ENCODE measurements at places on chromosomes 5 and 9. TPM values are rescaled to one million over a fixed set of nuclear protein-coding genes. Genes with fewer than 3 reads are reported as not detected.
A peak's percentile ranks its signal among the peaks of the same experiment; 100 is the strongest.

DNA sequence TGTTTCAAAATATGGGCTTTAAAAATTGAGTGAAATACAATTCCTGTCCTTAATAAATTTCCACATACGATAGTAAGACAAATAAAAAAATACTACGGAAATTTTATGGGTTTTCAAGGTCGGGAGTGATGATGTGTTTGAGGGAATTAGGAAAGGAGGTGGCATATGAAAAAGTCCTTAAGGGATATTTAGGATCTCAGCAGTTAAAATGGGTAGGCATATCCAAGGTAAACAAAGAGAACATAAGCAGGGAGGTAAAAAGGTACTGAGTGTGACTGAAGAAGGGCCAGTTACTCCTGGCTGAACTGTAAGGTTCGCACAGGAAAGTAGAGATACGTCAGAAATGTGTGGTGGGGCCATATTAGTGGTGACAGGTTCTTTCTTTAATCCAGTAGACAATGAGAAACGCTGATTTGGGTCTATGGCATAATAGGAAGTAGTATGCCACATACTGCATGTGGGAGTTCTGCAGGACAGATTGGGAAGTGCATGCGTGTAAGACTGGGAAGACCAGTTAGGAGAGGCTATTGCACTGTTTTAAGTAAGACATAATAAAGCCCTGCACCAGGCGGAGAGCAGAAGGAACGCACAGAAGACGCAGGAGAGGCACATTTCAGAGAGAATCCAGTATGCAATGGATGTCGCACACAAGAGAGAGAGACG, 937 bp upstream of the HMGCR start:
- peak; percentile 51 for DNase-seq

DNA sequence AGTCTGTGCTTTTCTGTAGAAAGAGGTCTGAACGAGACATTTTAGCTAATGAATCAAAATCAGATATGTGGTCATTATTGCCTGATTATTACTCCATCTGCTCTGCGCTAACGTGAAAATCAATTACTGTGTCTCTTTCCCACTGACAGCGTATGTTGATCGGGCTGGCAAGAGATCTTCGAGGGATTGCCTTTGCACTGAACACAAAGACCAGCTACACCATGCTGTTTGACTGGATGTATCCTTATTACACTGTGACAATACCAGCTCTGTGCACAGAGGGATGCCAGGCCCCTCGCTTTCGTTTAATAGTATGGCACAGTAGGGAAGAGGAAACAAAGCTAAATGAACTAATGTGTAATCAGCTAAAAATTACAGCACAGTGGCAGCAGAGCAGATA, 103.7 kb upstream of the TLX3 start:
- no peak for DNase-seq

- DNase-seq: peak; percentile 11
These were observed 16.1 kb upstream of the AHRR start for GRCh38 chr5:305459-305858.

- no peak for DNase-seq
These were observed 37.8 kb downstream of the CWC27 start for GRCh38 chr5:64806537-64806936.

DNA sequence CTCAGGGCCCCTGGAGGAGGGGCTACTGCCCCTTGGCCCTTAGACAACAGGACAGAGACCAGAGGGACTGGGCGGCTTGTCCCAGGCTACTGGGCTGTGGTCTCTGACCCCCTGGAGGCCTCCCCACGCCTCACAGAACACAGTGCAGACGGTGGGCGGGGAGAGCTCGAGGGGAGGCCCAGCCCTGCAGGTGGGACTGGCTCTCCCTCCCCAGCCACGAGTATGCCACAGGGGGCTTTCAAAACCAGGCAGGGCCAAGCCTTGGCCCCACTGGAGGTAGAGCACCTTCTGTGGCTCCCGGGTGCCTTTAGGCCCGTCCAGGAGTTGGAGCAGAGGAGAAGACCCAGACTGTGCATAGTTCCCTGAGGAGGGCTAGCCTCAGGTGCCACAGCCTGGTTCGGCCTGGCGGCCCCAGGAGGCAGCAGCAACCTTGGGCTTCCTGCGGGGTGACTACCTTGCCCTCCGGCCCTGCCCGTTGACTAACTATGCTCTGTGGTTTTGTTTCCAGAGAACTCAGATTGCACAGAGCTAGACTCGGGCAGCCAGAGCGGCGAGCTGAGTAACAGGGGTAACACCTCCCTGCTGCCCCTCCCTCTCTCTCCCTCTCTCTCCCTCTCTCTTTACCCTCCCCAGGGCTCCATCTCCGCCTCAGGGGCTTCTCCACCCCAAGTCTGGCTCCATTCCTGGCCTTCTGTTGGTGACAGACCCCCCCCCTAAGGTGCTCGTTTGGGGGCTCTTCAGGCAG, 15.5 kb downstream of the CARD19 start:
- DNase-seq: no peak

GRCh38 chr5:54309276-54309675, 1.1 kb downstream of the ARL15 start:
- DNase-seq: no peak

DNA sequence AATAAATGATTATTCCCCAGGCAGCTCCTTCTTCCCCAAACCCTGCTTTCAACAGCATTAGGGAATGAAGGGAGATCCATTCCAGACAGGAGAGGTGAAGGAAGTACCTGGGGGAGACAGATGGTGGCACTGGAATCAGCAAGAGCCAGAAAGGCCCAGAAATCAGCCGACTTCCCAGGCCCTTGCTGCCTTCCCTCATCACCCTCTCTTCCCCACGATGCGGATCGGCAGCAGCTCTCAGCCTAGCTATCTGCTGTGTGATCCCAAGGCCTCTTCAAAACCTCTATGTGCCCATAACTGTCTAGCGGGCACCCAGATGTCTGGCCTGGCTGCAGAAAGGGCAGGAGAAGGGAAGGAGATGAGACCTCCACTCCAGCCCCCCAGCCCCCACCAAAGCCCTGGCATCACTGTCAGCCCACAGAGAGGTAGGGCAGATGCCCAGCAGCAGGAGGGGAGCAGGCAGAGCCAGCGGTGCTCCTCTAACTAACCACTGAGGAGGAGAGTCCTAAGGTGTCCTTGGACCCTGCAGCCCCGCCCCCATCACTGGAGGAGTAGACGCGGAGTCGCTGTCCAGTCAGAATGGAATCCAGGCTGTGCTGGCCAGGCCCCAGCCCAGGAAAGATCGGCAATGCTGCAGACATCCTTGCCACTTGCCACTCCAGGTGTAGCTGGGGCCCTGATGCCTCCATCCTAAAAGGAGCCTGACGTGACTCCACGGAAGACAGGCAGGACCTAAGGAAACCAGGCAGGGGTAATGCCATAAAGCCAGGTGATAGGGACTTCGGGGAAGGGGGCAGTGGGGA, 12.7 kb downstream of the CNTFR start:
- DNase-seq: no peak

- no peak for DNase-seq
These were observed 453.3 kb downstream of the KDM4C start for GRCh38 chr9:7210854-7211637.

DNA sequence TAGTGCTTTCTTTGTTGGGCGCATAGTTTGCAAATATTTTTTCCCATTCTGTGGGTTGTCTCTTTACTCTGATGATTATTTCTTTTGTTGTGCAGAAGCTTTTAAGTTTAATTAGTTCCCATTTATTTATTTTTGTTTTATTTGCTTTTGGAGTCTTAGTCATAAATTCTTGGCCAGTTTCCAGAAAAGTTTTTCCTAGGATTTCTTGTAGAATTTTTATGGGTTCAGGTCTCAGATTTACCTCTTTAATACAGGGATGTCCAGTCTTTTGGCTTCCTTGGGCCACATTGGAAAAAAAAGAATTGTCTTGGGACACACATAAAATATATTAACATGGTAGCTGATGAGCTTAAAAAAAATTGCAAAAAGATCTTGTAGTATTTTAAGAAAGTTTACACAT, 122.0 kb downstream of the WDR70 start:
- DNase-seq: no peak

- DNase-seq: no peak
These were observed 439.9 kb downstream of the BRINP1 start for GRCh38 chr9:118929287-118929686.

- no peak for DNase-seq
These were observed 107.5 kb downstream of the NDFIP1 start for GRCh38 chr5:142215915-142216681.

GRCh38 chr9:88053856-88054501, 79.6 kb upstream of the CDK20 start:
- no peak for DNase-seq

GRCh38 chr5:179314606-179315355, 30.5 kb downstream of the ADAMTS2 start:
- no peak for DNase-seq

GRCh38 chr9:107299437-107299836, 16.4 kb downstream of the RAD23B start:
- DNase-seq: no peak

- no peak for DNase-seq
These were observed 50.3 kb downstream of the MAN2A1 start for GRCh38 chr5:109739741-109740728.

GRCh38 chr5:669111-669841, 23.9 kb downstream of the TPPP start:
- DNase-seq: no peak

GRCh38 chr9:110890416-110890815, 147.9 kb downstream of the LPAR1 start:
- DNase-seq: no peak

DNA sequence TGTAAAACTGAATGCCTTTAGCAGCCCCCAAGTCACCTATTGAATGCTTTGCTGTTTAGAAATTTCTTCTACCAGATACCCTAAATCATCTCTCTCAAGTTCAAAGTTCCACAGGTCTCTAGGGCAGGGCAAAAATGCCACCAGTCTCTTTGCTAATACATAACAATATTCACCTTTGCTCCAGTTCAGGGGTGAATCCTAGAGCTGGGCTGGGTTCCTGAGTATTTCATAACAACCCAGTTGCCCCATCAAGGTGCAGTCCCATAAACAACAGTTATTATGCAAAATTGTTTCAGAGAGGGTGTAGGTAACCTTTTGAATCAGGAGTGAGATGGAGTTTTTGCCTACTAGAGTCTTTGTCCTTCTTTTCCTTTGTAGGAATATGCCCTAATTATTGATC, 19.0 kb upstream of the C1QTNF3 start:
- no peak for DNase-seq

DNA sequence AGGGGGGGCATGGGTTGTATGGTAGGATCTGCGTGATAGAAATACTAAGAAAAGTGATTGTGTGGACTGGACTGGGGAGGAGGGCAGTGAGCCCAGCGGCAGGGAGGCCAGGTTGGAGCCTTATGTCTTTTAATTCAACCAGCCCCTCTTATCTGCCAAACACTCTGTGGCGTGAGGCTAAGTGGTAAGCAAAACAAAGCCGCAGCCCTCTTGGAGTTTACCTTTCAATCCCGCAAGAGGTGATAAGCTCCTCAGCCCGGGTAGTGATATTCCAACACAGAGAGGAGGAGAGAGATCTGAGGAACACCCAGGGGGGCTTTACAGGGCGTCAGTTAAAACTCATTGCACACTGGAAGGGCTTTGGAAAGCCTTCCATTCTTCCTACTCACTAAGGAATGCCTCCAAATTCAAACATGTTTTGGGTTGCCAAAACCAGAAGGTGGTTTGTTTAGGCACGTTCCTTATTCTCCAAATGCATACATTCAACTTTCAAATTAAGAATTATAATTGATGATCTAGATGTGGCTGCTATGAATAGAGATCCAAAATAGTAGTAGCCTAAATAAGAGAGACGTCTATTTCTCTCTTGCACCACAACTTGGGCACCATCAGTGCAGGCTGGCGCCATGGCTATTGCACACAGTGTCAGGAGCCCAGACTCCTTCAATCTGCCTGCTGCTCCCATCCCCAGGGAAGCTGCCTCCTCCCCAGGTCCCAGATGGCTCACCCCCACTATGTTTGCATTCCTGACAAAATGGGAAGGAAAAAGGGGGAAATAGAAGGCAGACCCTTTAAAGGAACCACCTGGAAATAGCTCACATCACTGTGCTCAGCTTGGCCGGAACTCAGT, 75.1 kb upstream of the FSTL4 start:
- DNase-seq: no peak

DNA sequence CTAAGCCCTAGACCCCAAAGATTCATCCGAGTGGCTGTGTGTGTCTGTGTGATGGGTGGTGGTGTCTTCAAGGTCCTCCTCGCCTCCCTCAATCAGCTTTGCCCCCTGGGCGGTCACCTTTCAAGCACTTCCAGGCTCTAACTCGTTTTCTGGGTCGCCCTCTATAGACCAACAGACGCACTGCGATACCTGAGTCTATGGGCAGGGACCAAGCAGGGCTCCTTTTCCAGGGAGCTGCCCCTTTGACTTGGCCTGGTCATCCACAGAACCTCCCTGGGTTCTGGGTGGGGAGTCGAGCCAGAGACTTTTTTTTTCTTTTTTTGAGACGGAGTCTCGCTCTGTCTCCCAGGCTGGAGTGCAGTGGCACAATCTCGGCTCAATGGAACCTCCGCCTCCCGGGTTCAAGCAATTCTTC, 1.1 kb downstream of the SLC27A4 start:
- DNase-seq: peak; percentile 55

- DNase-seq: no peak
These were observed 99.3 kb upstream of the LHFPL2 start for GRCh38 chr5:78747705-78748359.

DNA sequence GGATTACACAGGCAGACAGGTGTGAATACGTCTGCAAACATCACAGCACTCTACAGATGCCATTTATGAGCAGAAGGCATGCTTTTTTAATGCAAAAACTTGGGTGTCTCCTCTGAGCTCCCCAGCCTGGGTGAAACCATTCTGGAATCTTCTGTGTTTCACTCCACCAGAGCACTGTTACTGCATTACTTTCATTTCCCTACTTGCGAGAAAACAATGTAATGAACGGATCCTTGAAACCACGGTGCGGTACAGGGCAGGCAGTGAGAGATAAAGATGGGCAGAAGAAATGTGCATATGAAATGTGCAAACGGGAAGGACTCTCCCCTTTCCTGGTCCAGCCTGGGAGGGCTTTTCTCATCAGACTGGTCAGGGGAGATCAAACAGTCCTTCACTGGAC, 584.3 kb upstream of the KLF4 start:
- DNase-seq: no peak

- no peak for DNase-seq
These were observed at the start of gene OR1N2 for GRCh38 chr9:122552812-122553211. Gene OR1N2, plus strand, starts transcription at chr9:122553112. Its CDS starts 100 bp downstream, at chr9:122553212.

- peak; percentile 87 for DNase-seq
These were observed 27.6 kb upstream of the CDKN2AIPNL start for GRCh38 chr5:134439210-134439654.

- no peak for DNase-seq
These were observed 84.4 kb downstream of the TLE4 start for GRCh38 chr9:79656169-79656568.

- DNase-seq: no peak
These were observed 81.0 kb downstream of the ESM1 start for GRCh38 chr5:54904425-54904824.

GRCh38 chr5:111975133-111975532, 218.1 kb upstream of the NREP start:
- peak; percentile 27 for DNase-seq

DND1 gene
- polyA plus RNA-seq: 0.36 TPM

LRRC26 gene
- 0.25 TPM for polyA plus RNA-seq

SPINK13 gene
- polyA plus RNA-seq: 1.2 TPM

ATP6V0E1 gene
- 141 TPM for polyA plus RNA-seq

ADAMTSL2 gene
- polyA plus RNA-seq: 8.5 TPM

KDM4C gene
- 15.7 TPM for polyA plus RNA-seq

TMEM232 gene
- 8.4 TPM for polyA plus RNA-seq

NUDT12 gene
- 20.9 TPM for polyA plus RNA-seq

AHRR gene
- polyA plus RNA-seq: 8.4 TPM

CNTNAP3 gene
- polyA plus RNA-seq: 2.7 TPM
